ENCODE measurements at places on chromosomes 3 and 15.

GRCh38 chr3:190118438-190118837 lies 2.3 kb downstream of the P3H2 start:
- no peak for DNase-seq

DNA sequence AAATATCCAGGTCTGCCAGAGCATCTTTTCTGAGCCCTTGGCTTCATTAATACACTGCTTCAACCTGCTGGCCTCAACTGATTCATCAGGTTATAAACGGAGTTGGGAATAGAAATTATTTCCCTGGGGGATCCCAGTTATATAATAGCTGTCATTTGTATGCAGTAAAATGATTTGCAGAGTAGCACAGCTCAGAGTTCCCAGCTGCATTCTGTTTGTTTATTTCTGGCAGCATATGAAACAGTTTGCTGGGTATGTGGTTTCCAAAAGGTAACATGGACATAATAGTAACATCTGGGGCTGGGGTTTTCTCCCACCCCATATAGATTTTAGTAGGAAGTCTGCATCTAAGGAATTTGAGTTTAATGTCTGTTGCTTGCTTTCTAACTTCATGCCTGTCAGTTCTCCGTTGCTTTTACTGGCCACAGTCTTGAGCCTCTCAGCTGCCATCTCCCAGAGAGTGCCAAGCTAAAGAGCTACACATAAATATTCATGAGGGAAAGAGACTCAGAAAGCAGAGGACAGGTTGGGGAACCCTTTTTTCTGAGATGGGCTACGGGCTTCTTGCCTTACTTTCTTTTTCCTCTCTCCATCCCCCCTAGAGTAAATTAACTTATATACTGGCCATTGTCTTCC lies 124.6 kb downstream of the TMEM108 start:
- no peak for DNase-seq

DNA sequence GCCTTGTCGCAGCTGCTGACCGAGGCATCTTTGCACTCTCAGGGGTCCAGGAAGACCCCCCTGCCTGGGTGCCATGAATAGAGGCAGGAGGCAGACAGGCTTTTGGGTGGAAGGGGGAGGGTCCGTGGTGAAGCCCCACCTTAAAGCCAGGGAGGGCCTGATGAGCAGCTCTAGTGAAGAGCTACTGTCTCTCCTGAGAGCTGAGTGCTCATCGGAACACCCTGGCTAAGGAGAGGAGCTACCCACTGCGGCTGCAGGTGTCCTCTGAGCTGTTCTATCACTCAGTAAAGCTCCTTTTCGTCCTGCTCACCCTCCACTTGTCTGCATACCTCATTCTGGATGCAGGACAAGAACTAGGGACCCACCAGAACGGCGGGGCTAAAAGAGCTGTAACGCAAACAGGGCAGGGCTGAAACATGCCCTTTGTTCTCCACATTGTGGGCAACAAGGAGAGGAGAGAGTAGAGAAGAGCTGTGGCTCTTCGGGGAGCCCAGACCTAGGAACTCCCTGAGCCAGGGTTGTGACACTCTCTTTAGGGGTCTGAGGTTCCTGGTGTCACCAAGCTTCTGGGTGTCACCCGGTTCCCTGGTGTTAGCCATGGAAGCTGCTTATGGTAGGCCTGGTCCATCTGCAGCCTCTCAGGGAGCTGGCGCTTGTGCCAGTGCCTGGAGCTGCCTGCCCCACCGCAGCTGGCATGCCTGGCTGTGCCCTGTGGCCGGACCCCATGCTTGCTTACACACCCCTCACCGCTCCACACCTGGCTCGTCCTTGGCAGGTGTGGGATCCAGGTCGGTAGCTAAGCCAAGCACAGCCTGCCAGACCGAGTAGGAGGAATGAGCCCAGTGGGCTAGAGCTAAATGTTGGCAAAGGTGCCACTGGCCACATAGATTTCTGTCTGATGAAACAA lies 26.2 kb upstream of the TFG start:
- DNase-seq = no peak

- DNase-seq = peak; percentile 46
Observed at GRCh38 chr3:123739754-123740153, 144.4 kb downstream of the MYLK start.

DNA sequence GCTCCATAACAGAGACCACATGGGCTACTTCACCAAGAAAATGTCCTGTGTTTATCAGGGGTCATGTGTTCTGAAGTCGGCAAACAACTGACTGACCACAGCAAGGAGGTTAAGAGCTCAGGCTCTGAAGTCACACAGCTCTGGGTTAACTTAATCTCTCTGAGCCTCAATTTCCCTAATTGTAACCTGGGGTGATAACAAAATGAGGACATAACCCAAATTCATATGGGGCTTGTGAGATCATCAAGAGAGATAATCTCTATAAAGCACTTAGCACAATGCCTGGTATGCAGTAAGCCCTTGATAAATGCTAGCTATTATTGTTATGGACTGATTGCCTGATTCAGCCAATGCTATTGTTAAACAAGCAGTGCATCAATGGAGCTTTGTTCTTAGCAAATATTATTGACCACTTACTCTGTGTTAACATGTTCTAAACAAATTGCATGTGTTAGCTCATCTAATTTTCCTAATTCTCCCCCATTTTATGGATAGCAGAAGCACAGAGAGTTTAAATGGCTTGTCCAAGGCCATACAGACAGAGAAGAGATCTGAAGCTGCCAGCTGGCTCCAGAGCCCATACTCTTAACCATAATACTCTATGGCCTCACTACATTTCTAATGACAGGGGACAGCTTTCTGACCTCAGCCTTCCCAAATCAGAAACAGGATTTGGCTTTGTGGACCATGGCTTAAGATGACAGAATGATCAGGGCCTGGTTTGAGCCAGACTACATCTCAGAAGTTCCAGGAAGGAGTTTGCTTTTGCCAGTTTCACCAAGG lies 78.3 kb downstream of the SHQ1 start:
- DNase-seq = no peak

GRCh38 chr3:133937061-133937686 lies 41.5 kb upstream of the RAB6B start:
- DNase-seq = no peak

DNA sequence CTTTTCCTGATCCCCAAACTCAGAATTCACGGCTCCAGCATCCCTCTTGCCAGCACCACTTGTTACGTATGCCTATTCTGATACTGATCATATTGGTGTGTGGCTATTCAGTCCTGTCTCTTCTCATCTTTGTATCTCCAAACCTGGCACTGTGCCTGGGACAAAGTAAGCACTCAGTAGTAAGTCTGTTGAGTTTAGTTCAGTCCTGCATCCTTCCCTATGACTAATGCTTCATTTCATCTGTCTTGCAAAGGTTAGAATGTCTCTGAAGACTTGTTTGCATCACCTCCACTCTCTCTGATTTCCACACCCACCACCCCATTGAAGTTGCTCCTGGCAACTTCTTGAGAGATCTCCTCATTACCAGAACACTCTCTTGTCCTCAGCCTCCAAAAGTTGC lies 80.3 kb downstream of the HMG20A start:
- no peak for DNase-seq

- DNase-seq = no peak
Observed at GRCh38 chr3:80060664-80061063, 292.9 kb upstream of the ROBO1 start.

DNA sequence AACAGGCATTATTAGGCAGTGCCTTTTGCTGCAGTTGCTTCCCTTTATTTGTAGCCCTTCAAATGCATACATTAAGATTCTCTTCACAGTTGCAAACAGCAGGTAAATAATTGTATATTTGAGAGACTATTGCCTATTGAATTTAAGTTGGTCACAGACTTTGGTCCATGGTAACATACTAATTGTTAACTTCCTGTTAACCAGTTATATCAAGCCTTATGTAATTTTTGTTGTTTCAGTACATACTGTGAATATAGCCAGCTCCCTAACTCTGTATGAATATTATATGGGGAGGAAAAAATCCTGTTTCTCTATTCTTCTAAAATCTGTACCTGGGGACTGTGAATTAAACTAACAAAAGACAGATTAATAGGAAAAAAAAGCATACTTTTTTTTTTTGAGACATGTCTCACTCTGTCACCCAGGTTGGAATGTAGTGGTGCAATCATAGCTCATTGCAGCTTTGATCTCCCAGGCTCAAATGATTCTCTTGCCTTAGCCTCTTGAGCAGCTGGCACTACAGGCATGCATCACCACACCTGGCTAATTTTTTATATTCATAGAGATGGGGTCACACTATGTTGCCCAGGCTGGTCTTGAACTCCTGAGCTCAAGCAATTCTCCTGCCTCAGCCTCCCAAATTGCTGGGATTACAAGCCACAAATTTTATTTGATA lies 53.2 kb downstream of the CHL1 start:
- no peak for DNase-seq

DNA sequence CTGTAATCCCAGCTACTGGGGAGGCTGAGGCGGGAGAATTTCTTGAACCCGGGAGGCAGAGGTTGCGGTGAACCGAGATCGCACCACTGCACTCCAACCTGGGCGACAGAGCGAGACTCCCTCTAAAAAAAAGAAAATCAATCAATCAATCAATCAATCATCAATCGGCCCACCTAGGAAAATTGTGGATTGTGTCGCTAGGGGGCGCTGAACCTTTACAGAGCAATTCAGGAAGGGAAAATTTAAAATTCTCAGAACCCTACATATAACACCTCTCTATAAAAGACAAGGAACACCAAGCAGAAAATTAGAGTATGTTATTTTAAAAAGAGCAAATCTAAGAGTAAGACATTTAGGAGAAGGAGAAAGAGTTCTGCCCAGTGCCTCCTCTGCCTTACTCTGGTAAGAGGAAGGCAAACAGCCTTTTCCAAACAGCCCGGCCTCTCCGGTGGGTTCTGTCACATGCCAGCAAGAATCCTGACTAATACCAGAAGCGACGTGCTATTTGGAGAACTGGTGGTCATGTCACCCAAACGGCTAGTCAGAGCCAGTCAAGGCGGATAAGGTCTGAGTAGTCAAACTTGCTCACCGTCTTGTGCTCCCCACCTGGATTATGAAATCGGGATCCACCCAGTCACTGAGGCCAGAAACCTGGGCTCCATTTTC lies 22.3 kb upstream of the SMCO1 start:
- DNase-seq = peak; percentile 37

GRCh38 chr3:54217828-54218227 lies 95.5 kb downstream of the CACNA2D3 start:
- DNase-seq = no peak

DNA sequence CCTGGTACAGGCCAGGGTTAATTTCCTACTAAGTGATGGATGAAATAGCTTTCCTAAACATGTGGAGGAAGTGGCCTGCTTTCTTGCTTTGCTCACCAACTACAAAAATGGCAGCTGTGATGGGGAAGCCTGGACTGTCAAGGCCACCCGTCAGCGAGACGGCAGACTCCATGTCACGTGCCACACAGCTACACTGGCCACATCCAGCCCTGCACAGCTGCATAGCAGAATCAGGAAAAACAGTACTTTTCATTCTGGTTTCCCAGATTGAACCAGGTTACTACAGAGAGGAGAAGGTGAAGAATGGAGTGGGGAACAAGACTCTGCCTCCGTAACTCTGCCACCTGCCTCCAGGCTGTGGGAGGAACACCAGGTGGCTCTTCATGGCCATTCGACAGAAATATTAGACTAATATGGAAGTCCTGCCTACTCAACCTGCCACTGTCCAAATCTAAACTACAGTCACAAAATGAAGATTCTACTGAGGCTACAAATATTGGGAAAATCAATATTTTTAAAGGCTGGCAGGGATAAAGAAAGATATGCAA lies 174.3 kb downstream of the MAGI1 start:
- no peak for DNase-seq

DNA sequence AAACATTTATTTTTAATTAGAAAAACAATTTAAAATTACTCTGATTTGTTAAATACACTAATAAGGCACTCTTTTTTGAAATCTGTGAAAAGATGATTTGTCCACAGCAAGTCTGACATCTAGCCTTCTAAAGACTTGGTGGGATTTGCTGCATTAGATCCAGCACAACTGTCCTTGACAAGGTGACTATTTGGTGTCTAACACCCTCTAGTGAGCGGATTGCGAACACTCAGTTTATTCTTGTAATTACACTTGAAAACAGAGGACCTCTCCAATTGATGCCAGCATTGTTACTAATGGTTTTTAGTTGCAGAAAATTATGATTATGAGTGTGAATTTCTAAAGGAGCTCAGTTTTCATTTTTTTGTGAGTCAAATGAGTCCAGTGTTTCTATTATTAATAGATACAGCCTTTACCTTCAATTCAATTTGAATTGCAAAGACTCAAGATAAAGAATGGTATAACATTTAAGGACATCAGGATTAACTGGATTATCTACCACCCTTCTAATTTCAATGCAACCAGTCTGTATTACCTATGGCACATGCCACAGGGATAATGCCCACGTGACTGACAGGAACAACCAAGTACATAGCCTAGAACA lies 29.7 kb upstream of the STRIT1 start:
- DNase-seq = no peak

DNA sequence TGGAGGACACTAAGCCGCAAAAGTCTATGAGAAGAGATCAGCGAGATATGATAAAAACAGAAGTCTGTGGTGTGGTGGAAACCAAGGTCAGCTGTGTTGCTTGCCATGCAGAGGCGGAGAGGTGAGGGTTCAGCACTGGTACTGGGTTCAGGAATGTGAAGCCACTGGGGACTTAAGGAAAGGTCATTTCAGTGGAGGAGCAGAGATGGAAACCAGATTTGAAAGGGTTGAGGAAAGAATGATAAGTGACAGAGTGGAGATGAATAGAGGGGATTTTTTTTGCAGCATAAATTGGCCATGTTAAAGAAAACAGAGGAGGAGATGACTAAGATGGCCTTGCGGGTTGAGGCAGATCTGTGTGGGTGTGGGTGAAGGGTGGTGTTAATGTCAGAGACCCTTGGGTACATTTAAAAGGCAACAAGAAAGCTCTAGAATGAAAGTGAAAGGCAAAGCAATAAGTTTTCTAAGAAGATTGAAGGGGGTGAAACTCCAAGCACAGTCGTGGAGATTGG lies 265.5 kb downstream of the ADAMTSL3 start:
- DNase-seq = no peak

- no peak for DNase-seq
Observed at GRCh38 chr3:71345429-71346040, 238.0 kb downstream of the FOXP1 start.

DNA sequence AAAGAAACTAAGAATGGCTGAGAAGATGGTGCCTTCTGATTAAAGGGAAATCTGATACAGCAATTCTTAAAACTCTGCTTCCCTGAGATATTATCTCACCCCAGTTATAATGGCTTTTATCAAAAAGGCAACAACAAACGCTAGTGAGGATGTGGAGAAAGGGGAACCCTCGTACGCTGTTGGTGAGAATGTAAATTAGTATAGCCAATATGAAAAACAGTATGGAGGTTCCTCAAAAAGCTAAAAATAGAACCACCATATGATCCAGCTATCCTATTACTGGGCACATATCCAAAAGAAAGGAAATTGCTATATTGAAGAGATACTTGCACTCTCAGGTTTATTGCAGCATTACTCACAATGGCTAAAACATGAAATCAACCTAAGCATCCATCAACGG lies 65.1 kb downstream of the GOLIM4 start:
- DNase-seq = no peak

GRCh38 chr3:104832530-104832929 lies 534.2 kb upstream of the ALCAM start:
- no peak for DNase-seq

DNA sequence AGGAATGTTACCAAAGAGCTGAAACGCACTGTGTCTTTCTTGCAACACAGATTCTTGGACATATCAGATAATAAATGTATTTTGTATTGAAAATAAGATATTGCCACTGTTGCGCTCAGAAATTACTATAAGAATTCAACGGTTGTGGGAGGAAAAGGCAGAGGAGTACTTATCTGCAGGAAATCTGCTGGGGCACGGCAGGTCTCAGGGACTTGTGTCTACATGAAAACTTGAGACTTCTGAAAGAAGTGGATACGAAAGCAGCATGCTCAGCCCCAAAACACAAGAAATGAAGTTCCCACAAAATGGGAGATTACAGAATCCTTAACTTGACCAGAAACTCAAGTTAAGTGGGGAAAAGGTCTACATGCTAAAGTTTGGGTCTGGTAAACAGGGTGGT lies 86.5 kb downstream of the IGSF11 start:
- DNase-seq = no peak
